AG09309 (cell line): ENCODE measurements at places on chromosomes 11 and 22.

- no peak for DNase-seq
Observed at GRCh38 chr22:35192129-35192918, 65.0 kb upstream of the HMGXB4 start.

DNA sequence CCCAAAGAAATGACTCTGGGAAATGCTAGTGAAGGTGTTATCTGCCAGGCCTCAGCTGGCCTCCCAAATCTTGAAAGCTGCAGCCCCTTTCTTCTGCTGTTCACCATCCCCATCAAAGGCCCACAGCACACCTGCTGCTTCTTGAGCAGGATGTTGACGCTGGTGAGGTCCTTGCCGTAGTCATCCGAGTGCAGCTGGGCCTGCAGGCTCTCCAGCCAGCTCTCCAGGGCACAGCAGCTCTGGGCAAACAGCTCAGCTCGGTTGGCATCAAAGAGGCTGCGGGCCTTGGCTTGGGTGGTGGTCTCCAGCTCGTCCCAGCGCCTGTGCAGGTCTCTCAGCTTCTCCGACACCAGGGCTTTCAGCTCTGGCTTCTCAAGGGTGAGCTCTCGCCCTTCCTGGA is 18.5 kb upstream of the RBM4B start:
- no peak for DNase-seq

DNA sequence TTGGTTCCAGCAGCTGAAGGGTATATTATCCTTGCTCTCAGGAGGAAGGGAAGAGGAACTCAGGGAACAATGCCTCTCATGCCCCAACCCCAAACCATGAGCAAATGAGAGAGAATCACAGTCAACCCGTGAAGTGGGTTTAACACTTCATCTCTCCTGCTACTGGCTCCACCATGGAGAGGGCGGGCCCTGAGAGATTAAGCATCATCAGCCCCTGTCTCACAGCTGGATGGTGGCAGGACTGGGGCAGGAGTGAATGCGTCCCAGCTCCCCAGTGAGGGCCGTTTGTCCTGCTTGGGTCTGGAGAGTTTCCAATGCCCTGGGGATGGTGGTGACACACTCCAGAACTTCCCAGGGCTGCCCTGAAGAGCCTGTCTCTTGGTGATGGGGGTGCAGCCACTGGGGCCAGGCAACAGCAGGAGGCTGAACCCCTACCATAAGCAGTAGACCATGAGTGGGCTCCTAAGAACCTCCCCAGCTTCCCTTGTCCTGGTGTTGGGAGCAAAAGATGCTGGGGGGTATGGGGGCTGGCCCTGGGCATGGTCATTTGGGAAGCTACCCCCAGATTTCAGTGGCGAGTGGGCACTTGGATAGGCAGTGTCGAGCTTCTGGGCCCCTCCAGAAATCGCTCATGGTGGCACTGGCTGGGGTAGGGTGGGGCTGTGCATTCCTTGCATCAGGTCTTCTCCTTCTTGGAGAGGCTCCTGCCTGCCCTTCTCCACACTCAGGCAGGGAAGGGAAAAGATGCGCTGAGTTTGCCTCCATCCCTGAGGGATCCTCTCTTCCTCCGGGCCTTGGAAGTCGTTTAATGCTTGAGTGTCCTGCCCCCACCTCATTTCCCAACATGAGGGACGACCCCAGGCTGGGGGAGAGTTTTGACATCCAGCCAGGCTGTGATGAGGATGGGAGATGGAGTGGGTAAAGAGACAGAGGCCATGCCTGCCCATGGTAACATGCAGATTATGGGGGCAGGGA is 157.5 kb downstream of the ST3GAL4 start:
- DNase-seq, result no peak

DNA sequence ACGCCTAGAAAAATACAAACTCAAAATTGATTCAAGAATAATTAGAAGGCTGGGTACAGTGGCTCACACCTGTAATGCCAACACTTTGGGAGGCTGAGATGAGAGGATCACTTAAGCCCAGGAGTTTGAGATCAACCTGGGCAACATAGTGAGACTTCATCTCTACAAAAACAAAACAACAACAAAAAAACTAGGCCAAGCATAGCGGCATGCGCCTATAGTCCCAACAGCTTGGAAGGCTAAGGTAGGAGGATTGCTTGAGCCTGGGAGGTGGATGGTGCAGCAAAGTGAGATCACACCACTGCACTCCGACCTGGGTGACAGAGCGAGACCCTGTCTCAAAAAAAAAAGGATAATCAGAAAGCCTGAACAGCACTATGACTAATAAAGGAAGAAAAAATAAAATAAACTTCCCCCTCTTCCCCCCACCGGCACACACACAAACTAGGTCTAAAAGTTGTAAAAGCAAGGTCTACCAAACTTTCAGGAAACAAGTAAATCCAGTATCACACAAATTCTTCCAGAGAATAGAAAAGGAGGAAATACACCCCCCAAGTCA is 35.8 kb downstream of the RRAS2 start:
- no peak for DNase-seq

- no peak for DNase-seq
Observed at GRCh38 chr22:20965104-20965887, 1.8 kb upstream of the AIFM3 start.

GRCh38 chr11:65448418-65449105 is 26.0 kb downstream of the NEAT1 start:
- DNase-seq, result no peak

- DNase-seq, result no peak
Observed at GRCh38 chr11:77205467-77206263, 77.6 kb downstream of the MYO7A start.

DNA sequence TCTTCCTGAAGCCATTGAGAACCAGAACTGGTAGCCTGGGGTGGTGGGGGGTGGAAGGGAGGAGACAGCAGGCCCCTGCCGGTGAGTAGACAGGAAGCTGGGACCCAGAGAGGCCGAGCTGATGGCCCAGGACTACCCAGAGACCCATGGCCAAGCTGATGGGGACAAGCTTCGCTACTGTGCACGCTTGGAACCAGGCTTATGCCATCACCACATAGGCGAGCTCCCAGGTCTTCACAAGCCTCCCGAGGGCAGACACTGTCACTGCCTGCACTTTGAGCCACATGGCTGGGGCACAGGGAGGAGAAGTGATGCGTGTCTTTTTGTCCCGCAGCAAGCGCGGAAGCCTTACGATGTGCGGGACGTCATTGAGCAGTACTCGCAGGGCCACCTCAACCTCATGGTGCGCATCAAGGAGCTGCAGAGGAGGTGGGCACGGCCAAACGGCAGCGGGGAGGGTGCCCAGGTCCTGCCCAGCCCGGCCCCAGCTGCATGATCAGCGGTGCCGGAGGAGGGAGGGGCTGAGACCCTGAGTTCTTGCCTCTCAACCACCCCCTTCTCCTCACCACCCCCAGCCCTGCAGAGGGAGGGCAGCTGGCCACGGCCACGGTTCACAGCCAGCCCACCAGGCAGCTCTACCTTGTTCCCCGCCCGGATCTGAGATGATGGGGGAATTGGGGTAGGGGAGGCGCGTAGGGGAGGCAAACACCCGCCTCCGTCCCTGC is 76.0 kb upstream of the KCNQ1OT1 start:
- no peak for DNase-seq

DNA sequence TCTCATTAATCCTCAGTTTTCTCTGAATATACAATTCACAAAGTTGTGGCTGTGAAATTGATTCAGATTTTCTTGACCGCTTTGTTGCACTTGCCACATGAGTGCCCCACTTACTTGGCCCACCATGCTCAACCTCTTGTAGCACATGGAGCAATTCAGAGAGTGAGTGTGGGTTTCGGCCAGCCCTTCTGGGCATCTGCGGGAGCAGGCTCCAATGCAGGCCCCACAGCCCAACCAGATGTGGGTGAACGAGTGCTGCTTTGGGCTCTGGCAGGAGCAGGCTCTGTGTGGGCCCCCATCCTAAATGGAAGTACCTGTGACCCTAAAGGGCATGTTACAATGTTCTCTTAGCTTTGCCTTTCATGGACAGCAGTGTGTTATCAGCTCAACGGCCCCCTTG is 2338.6 kb downstream of the LRRC4C start:
- no peak for DNase-seq

GRCh38 chr11:11324090-11324489 is 29.0 kb downstream of the CSNK2A3 start:
- no peak for DNase-seq

DNA sequence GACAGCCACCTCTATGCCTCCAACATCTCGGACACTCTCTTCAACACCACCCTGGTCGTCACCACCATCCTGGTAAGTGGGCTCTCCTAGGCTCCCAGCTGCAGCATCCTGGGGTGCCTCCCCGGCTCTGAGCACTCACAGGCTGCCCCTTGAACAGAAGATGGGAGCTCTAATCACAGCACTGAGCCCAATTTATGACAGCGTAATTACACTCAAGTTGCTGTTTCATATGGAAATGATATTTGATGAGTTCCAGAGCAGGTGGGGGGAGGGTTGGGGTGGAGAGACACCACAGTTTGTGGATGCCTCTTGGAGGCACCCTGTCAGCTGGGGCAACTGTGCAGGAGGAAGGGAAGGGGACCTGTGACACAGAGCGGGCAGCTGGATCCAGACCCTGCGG is 125.3 kb upstream of the TBCEL start:
- no peak for DNase-seq

GRCh38 chr11:94638902-94639373 is 71.8 kb downstream of the PIWIL4 start:
- peak; percentile 35 for DNase-seq

GRCh38 chr11:47987310-47987709 is 7.0 kb downstream of the PTPRJ start:
- no peak for DNase-seq

DNA sequence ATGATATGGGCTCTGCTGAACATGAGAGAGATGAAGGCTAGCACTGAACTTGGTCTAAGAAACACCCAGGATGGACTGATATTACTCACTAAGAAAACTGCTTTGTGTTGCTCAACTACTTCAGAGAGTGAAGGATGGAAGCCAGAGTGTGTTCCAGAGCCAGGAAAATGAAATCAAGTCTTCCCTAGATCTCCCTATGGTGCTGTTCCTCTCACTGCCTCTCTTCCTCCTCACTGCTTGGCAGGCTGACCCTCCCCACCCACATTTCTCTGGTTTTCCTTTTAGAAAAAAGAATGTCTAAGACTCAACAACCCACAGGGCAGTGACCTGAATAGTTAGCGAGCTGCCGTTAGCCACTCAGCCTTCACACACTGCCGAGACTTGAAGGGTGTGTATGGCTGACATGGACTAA is 65.6 kb downstream of the CCDC81 start:
- peak; percentile 43 for DNase-seq

GRCh38 chr22:48647606-48648515 is 1179.8 kb downstream of the BRD1 start:
- DNase-seq, result no peak
